ENCODE measurements at places on chromosomes 7 and 10.

- peak; percentile 45 for DNase-seq
These were observed 98.9 kb downstream of the LHPP start for GRCh38 chr10:124560377-124561105.

DNA sequence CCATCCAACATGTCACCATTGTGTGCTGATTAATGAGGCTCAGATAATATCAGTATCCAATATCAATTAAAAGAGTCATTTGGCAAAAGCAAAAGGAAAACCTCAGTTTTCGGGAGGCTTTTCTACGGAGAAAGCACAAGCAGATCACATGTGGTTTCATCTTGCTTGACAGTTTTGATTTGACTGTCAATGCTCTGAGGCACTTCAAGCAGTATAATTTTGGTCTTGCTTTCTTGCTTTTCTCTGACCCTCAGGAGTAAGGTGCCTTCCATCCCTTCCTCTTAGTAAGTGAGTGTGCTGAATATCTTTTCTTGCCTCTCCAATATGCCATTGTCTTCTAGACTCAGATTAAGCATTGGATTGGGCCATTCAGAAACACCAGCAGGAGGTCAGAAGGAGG is 115.5 kb upstream of the CALCR start:
- DNase-seq, result no peak

DNA sequence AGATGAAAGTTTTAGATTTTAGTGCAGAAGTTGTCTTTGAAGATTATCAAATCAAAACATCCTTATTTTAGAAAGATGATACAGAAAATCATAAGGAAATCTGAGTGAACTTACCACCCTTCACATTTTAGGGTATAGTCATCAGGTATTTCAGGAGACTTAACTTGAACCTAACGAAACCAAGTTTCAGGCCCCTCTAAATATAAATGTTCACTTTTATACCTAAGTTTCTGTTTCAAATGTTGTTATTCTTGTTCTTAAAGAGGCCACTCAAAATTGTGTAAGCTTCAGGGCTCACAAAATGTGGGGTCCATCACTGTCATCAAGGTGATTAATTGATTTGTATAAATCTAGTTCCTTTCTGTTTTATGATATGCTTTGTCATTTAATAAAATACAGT is 216.2 kb downstream of the KIAA1217 start:
- no peak for DNase-seq

GRCh38 chr10:126294451-126294850 is 93.8 kb downstream of the ADAM12 start:
- DNase-seq, result no peak

- no peak for DNase-seq
These were observed 73.5 kb upstream of the GLCCI1 start for GRCh38 chr7:7895004-7895650.

- DNase-seq, result no peak
These were observed 85.4 kb downstream of the ICA1 start for GRCh38 chr7:8176370-8177081.

- DNase-seq, result no peak
These were observed 888.7 kb upstream of the ZWINT start for GRCh38 chr10:57249615-57250281.

- peak; percentile 75 for DNase-seq
These were observed 123.6 kb downstream of the TCF7L2 start for GRCh38 chr10:113073549-113074189.

DNA sequence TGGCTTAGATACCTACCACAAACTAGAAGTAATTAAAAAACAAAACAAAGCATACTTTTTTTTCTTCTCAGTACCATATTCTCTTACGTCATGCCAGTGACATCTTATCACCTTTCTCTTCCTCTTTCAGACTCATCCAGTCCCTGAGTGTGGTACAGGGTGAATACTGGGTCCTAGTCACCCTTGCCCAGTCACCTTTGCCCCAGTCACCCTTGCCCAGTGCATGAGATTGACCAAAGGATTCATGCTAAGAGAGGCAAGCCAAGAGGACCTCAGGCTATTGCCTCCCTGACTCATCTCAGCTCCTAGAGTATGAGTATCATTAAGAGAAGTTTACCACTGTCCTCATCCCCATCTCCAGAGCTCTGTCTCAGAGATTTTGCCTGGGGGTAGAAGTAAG is 10.0 kb upstream of the TSPAN12 start:
- DNase-seq, result no peak

- DNase-seq, result no peak
These were observed 28.5 kb downstream of the CNNM1 start for GRCh38 chr10:99357691-99358090.

GRCh38 chr10:131155876-131156230 is 155.7 kb downstream of the TCERG1L start:
- DNase-seq, result no peak

DNA sequence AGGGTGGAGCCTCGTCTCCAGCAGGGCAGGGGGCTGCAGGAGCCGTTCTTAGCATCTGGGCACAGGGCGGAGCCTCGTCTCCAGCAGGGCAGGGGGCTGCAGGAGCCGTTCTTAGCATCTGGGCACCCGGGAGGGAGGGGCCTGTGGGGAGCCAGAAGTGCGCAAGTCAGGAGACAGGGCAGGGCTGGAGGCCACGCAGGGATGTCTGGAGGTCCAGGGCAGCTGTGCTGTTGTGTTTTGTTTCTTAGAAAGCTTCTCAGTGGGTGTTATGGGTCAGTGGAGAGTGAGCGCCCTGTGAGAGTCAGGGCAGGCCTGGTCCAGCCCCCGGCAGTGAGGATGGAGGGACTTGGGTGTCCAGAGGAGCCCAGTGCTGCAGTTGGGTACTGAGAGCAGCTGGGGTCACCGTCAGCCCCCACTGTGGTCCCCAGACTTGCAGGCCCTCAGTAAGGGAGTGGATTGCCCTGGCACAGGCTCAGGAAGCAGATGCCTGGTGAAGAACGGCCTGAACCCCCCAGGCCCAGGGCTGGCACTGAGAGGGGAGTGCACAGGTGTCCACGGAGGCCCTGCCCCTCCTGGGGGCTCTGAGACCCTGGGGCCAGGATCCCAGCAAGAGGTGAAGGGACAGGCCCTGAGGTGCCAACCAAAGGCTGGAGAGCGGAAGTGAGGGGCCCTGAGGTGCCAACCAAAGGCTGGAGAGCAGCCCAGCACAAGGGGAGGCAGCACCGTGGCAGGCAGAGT is 29.8 kb downstream of the FAM20C start:
- no peak for DNase-seq

DNA sequence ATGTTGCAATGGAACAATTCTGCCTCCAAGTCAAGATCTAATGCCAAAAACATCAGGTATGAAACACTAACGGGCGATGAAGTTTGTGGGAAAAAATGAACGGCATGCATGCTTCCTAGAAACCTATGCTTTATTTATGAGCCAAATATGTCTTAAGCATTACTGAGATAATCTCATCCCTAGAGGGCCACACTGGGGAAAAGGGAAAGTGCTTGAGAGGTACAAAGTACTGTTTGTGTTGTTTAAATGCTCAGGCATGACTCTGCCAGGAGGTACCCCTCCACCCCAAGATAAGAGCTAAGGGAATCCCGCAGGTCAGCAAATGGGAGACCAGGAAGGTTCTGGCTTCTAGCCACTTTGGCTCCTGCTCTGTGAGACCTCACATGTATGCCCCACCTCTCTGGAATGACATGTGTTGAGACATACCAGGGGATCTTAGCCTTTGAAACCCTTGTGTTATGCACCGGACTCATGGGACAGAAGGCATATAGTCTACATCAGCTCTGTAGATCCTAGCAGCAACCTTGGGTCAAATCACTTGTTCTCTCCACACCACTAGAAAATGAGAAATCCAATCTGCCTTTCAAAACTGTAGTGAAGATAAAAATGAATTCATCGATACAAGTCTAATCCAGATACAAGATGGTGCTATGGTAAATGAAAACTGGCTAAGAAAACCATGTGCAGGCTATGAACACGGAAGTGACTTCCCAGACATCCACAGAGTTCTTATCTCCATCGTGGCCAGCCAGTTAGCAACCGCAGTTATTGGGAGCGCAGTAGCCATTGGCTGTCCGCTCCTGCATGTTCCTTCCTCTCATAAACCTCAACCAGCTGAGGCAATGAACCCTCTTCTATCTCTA is 61.0 kb downstream of the CREB3L2 start:
- DNase-seq, result peak; percentile 81

DNA sequence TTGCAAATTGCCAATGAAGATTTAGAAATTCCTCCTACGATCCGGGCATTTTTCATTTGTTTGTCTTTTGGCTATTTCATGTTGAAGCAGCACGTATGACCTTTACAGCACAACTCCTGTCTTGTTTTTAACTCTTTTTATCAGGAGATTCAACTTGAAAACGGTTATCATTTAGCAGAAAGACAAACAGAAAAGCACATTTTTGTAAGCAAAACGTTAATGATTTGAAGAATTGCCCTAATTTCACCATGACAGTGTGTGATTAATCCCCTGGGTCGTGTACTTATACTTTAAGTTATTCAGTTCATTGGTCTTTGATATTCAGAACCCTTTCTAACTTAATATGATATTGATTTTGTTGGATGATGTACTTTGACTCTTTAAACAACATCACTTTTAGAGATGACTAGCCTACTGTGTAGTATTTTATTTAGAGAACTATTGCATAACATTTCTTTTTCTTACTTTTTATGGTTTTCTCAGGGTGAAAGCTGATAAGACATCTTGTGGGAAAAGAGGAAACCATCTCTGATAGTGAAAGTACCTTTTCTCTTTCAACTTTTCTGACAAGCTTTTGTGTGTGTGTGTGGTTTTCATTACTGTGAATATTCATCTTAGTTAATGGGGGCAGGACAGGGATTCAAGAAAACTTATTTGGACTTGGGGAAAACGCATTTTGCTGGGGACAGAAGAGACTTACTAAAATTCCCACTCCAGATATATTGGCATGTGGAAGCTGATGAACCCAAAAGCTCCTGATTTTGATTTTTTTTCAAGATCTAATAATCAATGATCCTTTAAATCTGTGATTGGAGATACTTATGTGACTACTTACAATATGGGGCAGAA is 8.1 kb downstream of the HHEX start:
- DNase-seq, result no peak

- no peak for DNase-seq
These were observed 350.2 kb downstream of the GATA3 start for GRCh38 chr10:8404721-8405120.

DNA sequence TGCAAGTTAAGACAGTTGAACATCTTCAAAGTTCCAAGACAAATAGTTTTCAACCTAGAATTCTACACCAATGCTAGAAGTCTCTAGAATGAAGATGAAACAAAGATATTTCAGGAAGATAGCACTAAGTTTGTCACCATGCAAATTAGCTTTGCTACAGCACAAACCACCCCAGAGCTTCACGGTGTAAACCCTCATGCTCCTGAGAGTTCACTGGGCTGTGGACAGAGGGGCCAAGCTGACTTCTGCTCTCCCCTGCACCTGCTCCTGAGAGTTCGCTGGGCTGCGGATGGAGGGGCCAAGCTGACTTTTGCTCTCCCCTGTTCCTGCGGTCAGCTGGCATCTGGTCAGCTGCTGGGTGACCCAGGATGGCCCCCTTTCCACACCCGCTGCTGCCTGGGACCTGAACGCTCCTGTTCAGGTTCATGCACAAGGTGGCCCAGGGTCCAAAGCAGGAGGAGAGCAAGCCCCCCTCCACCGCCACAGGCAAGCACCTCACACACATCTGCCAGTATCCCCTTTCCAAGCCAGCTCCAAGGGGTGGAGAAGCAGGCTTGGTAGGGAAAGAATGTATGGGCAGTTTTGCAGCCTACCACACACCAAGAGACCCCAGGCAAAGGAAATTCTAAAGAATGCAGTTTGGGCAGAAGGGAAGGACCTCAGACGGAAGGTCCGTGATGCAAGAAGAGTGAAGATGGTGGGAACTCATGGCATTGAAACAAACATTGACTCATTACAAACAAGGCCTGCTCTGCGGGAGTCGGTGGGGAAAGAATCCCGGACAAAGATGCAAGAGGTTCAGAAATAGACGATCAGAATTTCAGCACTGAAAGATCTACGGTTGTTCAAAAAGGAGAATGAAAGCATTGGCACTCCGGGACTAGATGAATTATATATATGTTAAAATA is 137.8 kb upstream of the PPP2R2D start:
- no peak for DNase-seq

DNA sequence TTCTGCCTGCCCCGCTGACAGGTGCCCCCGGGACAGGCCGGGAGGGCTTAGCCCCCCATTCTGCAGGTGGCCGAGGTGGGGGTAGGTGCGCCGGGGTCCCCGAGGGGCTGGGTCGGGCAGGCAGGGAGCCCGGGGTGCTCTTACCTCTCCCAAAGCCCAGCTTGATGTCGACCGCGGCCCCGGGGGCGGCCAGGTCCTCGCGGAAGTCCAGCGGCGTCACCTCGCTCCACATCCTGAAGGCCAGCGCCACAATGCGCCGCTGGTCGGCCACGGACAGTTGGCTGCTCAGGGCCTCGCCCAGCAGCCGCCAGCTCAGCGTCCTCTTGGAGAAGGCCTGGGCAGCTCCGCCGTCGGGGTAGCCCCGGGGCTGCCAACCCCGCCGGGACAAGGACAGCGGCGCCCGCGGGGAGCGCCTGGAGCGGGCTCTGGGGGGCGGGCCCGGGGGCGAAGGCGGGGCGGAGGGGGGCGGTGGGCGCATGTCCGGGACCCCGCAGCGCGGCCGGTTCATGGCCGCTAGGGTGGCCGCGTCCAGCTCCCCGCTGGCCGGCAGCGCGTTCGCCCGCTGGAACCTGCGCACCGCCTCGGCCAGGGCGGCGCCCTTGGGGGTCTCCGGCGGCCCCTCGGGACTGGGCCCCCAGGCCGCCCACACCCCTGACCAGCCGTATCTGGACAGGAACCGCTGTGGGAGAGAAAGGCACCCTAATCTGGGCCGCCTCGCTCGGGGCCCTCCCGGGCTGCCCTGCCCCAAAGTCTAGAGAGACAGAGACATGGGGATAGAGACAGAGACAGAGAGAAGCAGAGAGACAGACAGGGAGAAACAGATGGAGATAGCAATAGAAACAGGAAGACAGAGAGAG is 1.7 kb downstream of the MMP21 start:
- no peak for DNase-seq

DNA sequence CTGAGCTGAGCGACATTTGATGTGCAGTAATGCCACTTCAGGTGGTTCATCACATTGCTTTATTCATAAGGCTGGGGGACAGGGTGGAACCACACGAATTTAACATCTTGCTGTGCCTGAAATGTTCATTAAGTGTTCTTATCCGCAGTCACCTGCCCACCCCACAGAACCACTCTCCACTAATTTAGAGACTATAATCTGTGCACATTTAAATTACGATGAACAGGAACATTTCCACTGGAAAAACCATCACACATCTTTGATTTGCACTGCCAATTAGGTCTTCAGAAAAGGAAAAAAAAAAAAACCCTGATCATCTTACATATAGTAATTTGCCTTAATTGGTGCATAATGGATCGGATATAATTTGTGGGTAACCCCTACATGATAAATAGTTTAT is 2.3 kb downstream of the CDCA7L start:
- DNase-seq, result no peak

DNA sequence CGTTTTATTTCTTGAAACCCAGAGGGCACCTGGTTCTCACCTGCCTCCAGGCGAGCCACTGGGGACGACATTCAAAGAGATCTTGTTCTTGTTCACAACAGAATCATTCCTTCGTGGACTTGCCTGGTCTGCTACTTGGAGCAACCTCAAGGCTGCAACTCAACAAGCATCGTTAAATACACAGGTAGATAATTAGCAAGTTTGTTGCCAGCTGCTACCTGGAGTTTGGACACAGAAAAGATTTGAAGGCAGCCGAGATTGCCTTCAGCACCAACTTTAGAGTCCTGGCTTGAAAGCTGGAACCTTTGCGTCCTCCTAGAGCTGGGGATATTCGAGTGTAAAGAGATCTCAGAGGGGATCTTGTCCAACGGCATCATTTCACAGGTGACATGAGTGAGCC is 89.6 kb upstream of the C7orf33 start:
- no peak for DNase-seq
